Thymus (tissue), 14 donors: ENCODE measurements at places on chromosomes 4 and X. TPM values are rescaled to one million over a fixed set of nuclear protein-coding genes. Genes with fewer than 3 reads are reported as not detected.

Gene AMBN
- 0.19 TPM for total RNA-seq

Gene ZRSR2
- total RNA-seq = 9.5 TPM

DNA sequence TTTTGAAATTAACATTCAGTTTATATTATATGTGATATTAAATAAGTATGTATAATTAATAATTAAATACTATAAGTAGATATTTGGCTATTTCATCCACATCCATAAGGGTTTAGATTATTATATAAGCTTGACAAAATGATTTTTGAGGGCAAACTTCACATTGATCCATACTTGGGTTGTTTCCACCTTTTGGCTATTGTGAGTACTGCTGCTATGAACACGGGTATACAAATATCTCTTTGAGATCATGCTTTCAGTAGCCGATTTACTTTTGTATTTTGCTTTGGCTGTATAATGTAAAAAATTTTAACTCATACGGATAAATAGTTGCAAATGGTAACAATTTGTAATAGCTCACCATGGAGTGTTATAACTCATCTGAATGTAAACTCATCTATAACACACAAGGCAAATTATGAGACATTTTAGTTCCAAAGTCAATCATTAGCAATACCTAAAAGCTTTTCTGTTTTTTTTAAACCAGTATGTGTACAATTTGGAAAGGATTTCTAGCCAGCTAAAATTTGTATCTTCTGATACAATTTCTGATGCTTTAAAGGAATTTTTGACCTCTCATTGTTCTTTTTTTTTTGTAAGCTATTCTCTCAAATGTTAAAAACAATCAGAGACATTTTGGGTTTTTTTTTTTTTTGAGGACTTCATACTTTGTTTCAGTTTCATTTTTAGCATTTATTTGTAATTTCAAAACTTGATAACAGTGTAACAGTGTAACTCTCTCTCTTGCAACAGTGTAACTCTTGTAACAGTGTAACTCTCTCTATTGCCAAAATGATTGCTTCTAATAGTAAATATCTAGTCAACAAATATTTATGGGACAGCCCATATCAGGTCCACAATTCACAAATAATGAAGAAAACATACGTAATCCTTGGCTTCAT lies 51.8 kb upstream of the ARX start:
- DNase-seq = no peak

GRCh38 chrX:50198348-50198747 lies 2.5 kb downstream of the AKAP4 start:
- DNase-seq = no peak

DNA sequence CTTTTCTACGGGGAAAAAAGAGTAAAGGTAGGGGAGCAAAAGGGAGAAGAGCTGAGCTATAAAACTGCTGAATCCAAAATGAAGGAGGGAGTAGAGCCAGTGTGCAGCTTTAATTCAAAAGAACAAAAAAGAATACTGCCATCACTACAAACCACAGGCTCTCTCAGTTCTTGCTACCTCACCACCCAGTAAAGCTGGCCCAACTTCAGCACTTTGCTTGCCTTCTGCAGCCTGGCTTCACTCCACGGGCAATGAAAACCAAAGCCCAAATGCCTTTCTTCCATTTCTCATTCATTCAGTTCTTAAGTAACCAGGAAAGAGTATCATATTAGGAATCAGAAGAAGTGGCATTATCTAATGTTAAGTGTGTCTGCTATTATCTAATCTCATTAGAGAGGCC lies 376.8 kb downstream of the BCOR start:
- DNase-seq = no peak

GRCh38 chr4:119739796-119740195 lies 111.2 kb upstream of the PDE5A start:
- DNase-seq = no peak
